Osteoblast (primary cell): ENCODE measurements at places on chromosomes 2 and 18. TPM values are rescaled to one million over a fixed set of nuclear protein-coding genes. Genes with fewer than 3 reads are reported as not detected.

The CDH19 gene
- total RNA-seq, result not detected in 2 replicates

The PREB gene
- 42.4 and 45.2 TPM in 2 replicates for total RNA-seq

The GNAL gene
- total RNA-seq, result 0.59 and 0.72 TPM in 2 replicates

The ACTR3 gene
- total RNA-seq, result 251 and 315 TPM in 2 replicates

The KIAA1328 gene
- 8.7 and 8.8 TPM in 2 replicates for total RNA-seq

The SLC8A1 gene
- 77.2 and 82.9 TPM in 2 replicates for total RNA-seq

The TUBB6 gene
- 312 and 425 TPM in 2 replicates for total RNA-seq

The ARHGAP28 gene
- 23.9 and 24.2 TPM in 2 replicates for total RNA-seq

The INHA gene
- total RNA-seq, result under 0.01 and 0.29 TPM in 2 replicates

The TFCP2L1 gene
- under 0.01 TPM in 1 of 2 replicates, not detected in the other for total RNA-seq

The SKOR2 gene
- total RNA-seq, result not detected in 2 replicates

The PCARE gene
- not detected in 2 replicates for total RNA-seq

The SPC25 gene
- total RNA-seq, result 0.88 and 1.1 TPM in 2 replicates

The DSG2 gene
- 9.0 and 21.2 TPM in 2 replicates for total RNA-seq

The MGAT4A gene
- under 0.01 and 0.36 TPM in 2 replicates for total RNA-seq
